ENCODE measurements at places on chromosomes 1 and 21.

- no peak for DNase-seq
Measured at GRCh38 chr1:172581779-172582178, 48.8 kb downstream of the SUCO start.

GRCh38 chr1:198480876-198481275 is 59.6 kb downstream of the ATP6V1G3 start:
- DNase-seq, result no peak

DNA sequence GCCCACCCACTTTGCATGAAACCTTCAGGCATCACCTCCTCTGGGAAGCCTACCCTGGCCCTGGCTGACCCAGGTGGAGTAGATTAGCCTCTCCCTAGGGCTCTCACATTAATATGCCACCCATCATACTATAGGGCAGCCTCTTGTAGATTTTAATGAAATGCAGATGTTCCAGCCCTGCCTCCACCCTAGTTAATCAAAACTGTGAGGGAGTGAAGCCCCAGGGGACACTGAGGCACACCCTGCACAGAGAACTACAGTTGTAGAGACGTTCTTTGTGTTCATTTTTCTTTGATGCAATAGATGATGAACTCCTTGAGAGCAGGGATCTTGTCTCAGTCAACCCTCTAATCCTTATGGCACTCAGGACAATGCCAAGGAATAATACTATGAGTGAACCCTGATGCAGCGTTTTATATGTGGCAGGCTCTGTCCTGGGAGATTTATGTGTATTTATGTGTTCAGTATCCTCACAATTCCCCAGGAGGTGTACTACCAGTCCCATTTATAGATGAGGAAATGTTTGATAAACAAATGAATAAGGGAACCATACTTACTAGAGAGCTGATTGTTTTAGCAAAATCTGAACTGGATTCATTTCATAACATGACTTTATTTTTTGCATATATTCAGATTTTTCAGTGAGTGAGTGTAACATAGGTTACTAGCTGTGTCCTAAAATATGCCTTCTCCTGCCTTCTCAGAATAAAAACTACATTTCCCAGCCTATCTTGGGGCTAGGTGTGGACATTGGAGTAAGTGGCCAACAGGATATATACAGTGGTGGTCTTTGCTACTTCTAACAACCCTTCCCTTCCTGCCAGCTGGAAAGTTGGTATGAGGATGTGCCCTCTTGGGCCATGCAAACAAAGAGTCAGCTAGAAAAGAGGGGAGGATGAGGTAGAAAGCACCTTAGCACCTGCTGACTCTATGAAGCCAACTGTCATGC is 23.5 kb upstream of the PRELP start:
- no peak for DNase-seq

GRCh38 chr1:62991152-62991551 is 207.2 kb downstream of the ATG4C start:
- DNase-seq, result no peak

DNA sequence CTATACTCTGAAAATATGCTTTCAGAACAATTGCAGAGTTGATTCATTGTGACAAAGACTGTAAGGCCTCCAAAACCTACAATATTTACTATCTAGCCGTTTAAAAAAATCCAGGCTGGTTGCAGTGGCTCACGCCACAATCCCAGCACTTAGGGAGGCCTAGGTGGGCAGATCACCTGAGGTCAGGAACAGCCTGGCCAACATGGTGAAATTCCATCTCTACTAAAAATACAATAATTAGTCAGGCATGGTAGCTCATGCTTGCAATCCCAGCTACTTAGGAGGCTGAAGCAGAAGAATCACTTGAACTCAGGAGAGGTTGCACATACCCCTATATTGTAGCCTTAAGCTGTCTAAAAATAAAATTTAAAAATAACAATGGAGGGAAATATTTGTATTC is 5.3 kb upstream of the TFF2 start:
- no peak for DNase-seq
